Hematopoietic multipotent progenitor cell treated with erythropoietin and hydrocortisone succinate and interleukin-3 and kit ligand, for 8 days (in vitro differentiated cells): ENCODE measurements at places on chromosomes 2 and 18.

- DNase-seq = no peak
Observed at GRCh38 chr2:227057743-227058447, 106.1 kb downstream of the COL4A4 start.

- DNase-seq = no peak
Observed at GRCh38 chr2:215607766-215608165, 171.9 kb upstream of the FN1 start.

- peak; percentile 99 for DNase-seq
Observed at GRCh38 chr2:30252723-30253701, 21.7 kb downstream of the LBH start.

- DNase-seq = peak; percentile 79
Observed at GRCh38 chr18:2894131-2894840, 47.5 kb downstream of the EMILIN2 start.

GRCh38 chr2:225037415-225038230 lies 4.6 kb downstream of the DOCK10 start:
- DNase-seq = no peak

GRCh38 chr2:195779491-195779890 lies 122.5 kb downstream of the SLC39A10 start:
- no peak for DNase-seq

DNA sequence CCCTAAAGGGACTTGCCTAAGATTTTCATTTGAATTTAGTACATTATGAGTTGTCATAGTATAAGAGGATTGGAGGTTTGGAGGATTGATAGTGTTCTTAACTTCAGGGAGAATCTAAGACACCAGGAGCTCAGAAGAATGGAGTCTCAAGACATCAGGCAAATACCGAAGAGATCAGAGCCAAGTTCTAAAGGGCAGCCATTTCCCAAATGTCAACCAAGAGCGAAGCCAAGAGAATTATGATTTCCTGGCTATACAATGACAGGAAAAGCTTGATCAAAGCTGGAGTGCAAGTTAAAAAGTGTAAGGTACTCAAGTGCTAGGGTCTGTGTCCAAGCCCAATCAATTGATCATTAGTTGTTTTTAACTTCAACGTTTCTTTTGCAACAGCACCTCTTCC lies 283.0 kb upstream of the FN1 start:
- no peak for DNase-seq

- no peak for DNase-seq
Observed at GRCh38 chr2:100320547-100321178, 1.6 kb downstream of the LONRF2 start.

GRCh38 chr2:112834396-112835037 lies 2.1 kb downstream of the IL1B start:
- DNase-seq = peak; percentile 50

DNA sequence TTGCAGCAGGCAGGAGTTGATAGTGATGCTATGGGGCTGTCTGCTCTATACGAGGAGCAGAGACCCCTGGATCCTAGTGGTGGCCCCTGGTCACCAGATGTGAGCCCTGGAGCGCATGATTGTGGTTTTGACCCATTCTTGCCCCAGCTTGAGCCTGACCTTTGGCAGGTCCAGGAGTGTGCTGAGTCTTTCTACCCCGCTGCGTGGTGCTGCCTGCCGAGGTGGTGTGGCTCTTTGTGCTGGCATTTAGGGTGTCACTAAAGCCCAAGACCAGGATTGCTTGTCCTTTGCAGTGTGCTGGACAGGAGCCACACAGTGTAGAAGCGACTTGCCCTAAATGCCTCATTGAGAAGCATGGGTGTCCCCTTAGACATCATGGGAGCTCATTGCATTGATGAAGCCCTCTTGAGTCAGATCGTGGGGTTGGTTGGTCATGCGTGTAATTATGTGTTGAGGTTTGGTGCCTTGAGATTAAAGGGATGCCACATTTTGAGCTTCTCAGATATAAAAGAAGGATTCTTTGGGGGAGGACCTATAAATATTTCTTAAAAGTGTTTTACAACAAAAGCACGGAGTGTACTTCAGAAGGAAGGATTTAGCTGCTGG lies 88.3 kb downstream of the AGAP1 start:
- DNase-seq = no peak

- no peak for DNase-seq
Observed at GRCh38 chr2:230779126-230779525, 66.5 kb downstream of the CAB39 start.

GRCh38 chr2:234447189-234447588 lies 49.7 kb downstream of the ARL4C start:
- no peak for DNase-seq

- DNase-seq = no peak
Observed at GRCh38 chr2:85734015-85734414, 19.8 kb upstream of the ATOH8 start.

GRCh38 chr2:3656762-3657721 lies 958 bp upstream of the ALLC start:
- DNase-seq = no peak

DNA sequence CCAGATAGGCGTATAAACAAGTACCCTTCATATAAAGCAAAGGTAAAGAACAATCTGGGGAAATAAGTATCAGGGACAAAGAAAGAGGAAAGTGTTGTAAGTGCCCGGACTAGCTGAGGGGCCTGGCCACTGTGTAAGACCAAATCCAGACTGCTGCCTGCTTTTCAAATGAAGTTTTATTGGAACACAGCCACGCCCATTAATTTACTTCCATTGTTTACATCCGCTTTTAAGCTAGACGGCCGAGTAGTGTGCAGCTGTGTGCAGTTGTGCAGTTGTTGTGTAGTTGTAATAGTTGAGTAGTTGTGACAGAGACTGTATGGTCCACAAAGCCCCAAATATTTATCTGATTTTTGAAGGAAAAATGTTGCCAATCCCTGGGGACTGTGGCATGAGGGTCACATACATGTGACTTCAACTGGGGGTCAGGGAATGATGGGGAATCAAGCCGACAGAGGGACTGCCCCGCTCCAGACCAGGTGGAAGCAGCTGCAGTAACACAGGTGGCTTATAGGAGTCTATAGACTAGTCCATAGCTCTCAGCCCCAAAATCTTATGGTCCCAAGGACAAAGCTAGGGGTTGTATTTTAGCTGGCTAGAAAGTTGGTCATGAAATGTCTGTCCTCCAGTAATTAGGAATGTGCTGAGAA lies 30.0 kb downstream of the FHL2 start:
- no peak for DNase-seq

- no peak for DNase-seq
Observed at GRCh38 chr2:152549423-152549822, 167.8 kb downstream of the PRPF40A start.

- DNase-seq = no peak
Observed at GRCh38 chr2:44347526-44347925, 13.8 kb downstream of the PREPL start.
